Spleen (tissue), 13 donors: ENCODE measurements at places on chromosomes 6 and 20. TPM values are rescaled to one million over a fixed set of nuclear protein-coding genes. Genes with fewer than 3 reads are reported as not detected.

DNA sequence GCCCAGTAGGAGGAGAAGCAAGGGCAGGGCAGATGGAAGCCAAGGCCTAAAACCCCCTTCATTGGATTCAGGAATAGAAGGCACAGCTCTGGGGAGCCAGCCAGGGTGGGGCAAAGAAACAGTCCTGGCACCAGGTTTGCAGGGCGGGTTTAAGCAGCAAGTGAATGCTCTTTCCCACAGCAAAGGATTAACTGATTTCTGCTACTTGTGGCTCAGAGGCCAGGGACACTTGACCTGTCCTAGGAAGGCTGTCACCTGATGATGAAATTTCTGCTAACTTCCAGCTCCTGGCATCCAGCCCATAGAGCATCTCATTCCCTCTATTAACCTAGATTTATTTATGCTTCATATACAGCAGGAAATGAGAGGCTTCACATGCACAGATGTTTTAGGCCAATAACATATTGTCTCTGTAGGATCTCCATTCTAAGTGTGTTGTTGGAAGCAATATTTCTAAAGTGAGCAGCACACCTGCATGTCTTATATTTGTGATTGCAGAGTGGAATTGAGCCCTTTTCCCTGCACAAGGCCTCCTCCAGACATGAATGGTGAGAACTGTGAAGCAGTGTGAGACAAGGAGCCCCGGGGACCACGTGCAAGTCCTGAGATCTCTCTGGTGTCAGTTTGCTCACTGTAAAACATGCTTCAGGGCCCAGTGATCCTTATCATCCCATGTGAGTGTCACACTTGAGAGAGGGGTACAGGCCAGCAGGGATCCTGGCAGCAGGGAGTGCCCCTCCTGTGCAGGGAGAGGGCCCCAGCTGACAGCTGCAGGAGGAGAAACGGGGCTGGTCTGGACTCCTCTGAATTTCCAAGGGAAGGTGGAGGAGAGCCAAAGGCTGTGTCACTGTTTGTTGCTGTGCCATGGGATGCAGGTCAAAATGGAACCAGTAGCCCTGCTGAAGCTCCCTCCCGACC lies 41.1 kb upstream of the CST5 start:
- H3K4me3 ChIP-seq = no peak overlapping the region
- H3K27me3 ChIP-seq = peaks cover 4% of the 10 kb centered on the region
- H3K27ac ChIP-seq = peak overlapping the region; percentile 51
- H3K36me3 ChIP-seq = no peaks in the 10 kb centered on the region
- DNase-seq = no peak
- no peaks in the 10 kb centered on the region for H3K4me1 ChIP-seq

GRCh38 chr6:34235307-34236130 lies 1.2 kb upstream of the HMGA1 start:
- H3K27me3 ChIP-seq = no peaks in the 10 kb centered on the region
- no peaks in the 10 kb centered on the region for H3K36me3 ChIP-seq
- peaks cover 43% of the 10 kb centered on the region for H3K4me1 ChIP-seq
- H3K4me3 ChIP-seq = peak overlapping the region; percentile 62

DNA sequence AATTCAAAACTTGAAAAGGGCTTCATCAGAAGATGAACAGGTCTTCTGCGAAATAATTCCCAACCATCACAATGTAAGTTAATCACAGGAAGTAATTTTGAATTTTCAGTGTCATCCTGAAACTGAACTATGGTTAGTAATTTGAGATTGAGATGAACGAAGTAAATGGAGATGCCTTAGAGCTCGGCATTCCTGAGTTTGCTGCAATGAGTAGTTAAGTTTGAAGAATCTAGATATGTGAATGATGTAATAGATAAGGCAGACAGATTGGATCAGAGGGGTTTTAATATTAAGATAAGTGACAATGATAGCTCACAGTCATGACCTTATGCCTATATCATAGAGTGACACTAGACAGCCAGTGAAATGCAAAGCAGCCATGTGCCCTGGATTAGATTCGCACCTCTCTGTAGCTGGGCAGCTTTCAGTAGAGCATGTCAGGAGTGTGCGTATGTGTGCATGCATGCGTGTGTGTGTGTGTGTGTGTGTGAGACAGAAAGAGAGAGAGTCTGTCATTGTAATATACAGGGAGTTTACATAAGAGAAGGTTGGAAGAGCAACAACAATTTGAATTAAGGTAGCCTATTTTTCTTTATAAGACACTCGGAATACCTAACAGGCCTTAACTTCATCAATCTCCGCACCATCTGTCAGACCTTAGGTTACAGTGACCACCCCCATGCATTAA lies 233.0 kb downstream of the GMPR start:
- H3K27me3 ChIP-seq = no peaks in the 10 kb centered on the region
- H3K4me1 ChIP-seq = peaks cover 22% of the 10 kb centered on the region
- no peak overlapping the region for H3K27ac ChIP-seq
- H3K36me3 ChIP-seq = no peaks in the 10 kb centered on the region
- DNase-seq = no peak

- H3K27ac ChIP-seq = no peak overlapping the region
- H3K4me1 ChIP-seq = peaks cover 3% of the 10 kb centered on the region
- H3K36me3 ChIP-seq = no peaks in the 10 kb centered on the region
These were observed 6.0 kb downstream of the SLC22A23 start for GRCh38 chr6:3450888-3451287.

Gene SLC22A7
- total RNA-seq = not detected
